T-helper 1 cell (primary cell): ENCODE measurements at places on chromosomes 16 and 17.

DNA sequence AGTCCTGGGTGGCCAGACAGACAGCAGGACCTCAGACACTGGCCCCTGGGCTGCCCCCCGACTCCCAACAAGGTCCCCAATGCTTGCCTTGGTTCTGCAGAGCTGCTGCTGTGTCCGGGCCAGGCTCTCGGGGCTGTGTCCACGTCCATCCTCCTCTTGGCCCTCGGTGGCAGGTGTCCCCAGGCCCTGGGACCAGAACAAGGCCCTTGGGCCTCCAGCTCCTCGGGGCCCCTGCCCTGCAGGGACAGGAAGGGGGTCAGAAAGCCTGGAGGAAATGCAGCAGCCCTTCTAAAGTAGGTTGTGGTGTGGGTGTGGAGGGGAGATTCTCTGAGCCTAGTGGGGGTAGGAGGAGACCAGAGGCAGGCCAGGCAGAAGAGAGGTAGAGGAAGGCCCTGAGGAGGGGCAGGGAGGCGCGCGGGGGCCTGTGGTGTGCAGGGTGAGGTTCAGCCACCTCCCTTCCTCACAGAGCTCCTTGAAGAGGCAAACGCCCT lies 2.5 kb upstream of the AXIN1 start:
- no peak for DNase-seq

DNA sequence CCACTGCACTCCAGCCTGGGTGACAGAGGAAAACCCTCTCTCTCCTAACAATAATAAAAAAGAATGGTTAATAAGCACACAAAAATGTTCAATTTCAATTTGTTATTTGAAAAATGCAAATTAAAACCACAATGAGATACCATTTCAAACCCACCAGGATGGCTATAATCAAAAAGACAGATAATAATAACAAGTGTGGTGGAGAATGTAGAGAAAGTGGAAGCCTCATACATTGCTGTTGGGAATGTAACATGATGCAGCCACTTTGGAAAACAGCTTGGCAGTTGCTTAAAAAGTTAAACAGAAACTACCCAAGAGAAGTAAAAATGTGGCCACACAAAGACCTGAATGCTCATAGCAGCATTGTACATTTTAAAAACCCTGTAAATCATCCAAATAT lies 51.8 kb upstream of the MAP3K14 start:
- no peak for DNase-seq

DNA sequence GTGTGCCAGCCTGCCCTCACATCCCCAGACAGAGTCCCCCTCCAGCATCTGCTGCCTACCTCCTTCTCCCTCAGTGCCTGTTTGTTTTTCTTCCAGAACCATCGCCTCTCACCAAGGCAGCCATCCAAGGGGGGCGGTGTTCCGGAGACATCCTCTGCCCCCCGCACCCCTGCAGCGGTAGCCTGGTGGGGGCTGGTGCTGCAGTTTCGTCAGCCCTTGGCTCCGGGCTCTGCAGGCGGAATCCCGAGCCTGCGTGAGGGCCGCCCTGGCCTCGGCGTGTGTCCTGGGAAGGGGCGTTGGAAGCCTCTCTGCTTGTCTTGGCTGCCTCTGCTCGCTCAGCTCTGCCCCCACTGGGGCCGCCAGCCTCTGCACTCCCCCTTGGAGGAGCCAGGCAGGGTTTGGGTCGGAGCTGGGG lies 126.0 kb upstream of the CIBAR2 start:
- DNase-seq: no peak

DNA sequence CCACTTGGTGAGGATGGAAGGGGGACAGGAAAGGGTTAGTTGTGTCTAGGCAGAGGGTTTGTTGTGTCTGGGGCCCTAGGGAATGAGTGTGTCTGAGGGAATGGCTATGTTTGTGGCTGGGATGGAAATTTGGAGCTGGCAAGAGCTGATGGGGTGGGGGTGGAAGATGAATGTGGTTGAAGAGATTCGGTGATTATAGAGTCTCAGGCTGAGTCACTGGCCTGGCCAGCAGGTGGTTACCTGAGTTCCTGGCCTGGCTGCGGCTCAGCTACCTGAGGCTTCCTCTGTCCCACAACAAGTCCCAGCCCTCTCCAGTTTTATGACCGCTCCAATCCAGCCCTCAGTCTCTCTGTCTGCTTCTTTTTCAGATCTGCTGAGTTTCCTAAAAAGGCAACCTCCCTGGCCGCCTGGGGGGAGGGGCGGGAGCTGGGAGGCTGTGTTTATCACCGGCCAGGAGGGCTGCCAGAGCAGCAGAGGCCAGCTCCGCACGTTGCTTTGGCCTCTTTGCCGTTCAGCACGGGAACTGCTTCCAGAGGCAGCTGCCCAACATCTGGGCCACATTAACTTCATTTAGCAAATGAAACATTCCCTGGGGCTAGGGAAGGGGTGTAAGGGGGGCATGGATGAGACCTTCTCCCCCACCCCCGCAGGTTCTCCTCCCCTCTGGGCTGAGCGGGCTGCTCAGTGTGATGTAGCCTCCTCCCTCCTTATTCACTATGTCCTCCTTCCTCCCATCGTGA lies 21.8 kb downstream of the ITGB3 start:
- DNase-seq: no peak

- no peak for DNase-seq
Measured at GRCh38 chr17:8499171-8499570, 63.5 kb downstream of the NDEL1 start.

DNA sequence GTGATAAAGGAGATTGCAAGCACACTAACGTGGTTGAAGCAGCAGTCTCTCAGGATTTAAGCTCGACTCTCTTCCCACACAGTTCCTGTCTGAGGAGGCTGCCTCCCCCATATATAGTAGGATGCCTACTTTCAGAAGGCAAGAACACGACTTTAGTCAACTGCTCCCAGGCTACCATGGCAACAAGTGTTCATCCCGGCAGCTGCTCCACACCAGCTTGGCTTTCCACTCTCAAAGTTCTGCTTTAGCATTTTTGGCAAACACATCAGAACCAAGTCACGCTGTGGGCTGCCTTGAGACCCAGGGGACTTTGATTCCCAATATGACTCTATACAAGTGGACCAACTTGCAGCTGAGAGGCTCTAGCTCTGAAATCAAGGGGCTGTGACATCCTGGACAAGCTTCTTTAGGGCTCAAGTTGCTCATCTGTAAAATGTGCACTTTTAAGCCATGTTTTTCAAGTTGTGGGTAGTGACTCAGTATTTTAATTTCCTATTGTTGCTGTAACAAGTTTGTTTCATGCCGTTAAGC lies 16.5 kb downstream of the ZP2 start:
- DNase-seq: no peak

- no peak for DNase-seq
Measured at GRCh38 chr16:67632415-67633172, 12.3 kb upstream of the CARMIL2 start.

GRCh38 chr17:51165680-51166197 lies 472 bp upstream of the NME2 start:
- peak; percentile 28 for DNase-seq

DNA sequence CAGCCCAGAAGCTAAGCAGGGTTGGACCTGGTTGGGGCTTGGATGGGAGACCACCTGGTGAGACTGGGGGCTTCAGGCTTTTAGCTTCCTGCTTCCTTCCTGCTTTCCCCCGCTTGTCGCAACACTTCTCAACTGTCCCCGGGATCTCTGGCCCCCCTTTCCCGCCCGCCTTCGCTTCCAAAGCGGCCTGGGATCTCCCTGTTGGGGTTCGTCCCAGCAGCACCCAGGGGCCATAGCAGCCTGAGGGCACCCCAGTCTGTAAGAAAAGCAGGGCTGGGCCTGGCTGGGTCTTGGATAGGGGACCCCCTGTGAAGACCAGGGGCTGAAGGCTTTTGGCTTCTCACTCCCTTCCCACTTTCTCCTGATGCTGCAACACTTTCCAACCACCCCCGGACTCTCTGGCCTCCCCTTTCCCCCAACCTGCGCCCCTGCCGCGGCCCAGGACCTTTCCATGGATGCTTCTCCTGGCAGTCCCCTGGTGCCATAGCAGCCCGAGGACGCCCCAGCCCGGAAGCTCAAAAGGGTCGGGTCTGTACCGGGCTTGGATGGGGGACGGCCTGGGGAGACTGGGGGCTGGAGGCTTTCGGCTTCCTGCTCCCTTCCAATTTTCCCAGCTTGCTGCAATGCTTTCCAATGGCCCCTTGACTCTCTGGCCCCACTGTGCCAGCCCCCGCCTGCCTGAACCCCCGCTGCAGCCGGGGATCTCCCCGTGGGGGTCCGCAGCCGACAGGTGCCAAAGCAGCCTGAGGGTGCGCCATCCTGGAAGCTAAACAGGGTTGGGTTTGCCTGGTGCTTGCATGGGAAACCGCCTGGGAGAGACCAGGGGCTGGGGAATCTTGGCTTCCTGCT lies 2276.2 kb downstream of the TP53TG3F start:
- no peak for DNase-seq

GRCh38 chr16:58063377-58064076 lies 38.0 kb downstream of the MMP15 start:
- DNase-seq: no peak

DNA sequence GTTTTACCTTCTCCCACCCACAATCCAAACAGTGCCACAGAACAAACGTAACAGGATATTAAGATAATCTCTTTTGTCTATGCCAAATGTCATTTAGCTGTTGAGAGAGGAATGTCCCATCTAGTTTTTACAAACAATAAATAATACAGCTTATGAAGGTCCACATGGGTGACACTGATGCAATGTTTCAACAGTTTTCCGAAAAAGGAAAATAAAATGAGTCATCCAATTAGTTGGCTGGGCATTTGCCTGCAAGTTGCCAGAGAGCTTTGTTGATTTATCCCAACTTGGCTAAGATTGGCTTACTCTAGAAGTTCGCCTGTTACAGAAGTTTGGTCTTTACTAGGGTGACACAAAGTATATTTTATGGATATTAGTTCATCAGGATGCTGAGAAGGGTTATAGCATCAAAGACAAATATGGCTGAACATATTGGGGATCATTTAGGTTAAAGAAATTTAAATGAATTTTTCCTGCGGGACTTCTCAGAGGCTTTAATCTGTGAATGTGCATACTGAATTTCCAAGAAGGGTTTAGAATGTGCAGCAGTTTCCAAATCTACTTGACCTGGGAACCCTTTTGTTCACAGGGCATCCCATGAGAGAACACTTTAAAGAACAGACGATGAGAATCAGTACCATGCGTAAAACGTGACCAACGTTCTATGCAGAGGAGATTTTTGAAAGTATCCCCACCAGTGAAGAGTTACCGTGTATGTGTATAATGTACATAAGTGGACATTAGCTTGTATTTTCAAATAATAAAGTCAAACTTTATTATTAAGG lies 73.1 kb downstream of the CDH13 start:
- no peak for DNase-seq

GRCh38 chr16:57138281-57138935 lies 46.0 kb downstream of the CPNE2 start:
- DNase-seq: no peak

DNA sequence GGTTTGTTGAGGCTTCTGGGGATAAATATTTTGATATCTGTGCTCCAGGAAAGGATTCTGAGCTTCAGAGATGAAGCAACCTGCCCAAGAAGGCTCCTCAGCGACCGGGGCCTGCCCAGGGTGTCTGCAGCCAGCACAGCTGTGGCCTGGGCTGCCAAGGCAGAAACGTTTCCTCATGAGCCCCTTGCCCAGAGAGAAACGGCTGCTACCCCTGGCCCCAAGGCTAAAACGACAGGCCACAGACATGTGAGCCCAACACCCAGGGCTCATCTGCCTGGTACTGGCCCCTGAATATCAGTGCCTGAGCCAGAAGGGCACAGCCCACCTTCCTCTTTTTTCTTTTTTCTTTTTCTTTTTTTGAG lies 45.4 kb upstream of the RASD1 start:
- DNase-seq: no peak

DNA sequence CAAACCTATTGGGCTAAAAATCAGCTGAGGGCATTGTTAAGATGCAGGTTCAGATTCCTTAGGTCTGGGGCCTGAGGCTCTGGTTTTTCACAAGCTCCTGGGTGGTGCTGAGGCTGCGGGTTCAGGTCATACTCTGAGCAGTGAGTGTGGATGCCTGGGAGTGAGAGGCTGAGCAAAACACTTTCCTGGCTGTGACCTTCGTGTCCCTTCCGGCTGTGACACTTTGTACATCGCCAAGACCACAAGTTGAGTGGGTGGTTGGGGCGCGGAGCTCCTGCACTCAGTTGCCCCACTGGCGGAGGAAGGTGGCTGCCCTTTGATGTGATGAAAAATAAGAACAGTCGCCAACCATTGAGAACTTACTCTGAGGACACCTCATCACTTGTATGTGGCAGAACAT lies 24.8 kb downstream of the CCR7 start:
- no peak for DNase-seq

DNA sequence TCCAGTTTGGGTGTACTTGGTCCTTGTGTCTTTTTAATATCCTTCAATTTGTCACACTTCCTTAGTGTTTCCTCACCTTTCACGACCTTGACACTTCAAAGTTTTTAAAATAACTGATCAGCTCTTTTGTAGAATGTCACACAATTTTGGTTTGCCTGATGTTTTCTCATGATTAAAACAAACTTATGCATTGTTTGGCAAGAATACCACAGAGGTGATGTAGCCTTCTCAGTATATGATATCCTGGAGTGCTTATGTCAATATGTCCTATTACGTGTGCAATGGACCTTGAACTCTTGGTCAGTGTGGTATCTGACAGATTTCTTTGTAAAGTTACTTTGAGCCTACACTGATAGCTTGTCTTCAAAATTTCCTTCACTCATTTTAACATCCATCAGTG lies 297.4 kb downstream of the CNTNAP4 start:
- no peak for DNase-seq

- DNase-seq: no peak
Measured at GRCh38 chr17:49022391-49022941, 25.3 kb downstream of the IGF2BP1 start.

- DNase-seq: no peak
Measured at GRCh38 chr17:7982666-7983065, 19.7 kb upstream of the GUCY2D start.

- DNase-seq: no peak
Measured at GRCh38 chr16:11759997-11760396, 17.3 kb upstream of the TXNDC11 start.
